NCI-H510A (cell line): ENCODE measurements at places on chromosomes 7 and 10.

GRCh38 chr10:69757553-69758309 lies 44.0 kb upstream of the COL13A1 start:
- peak; percentile 90 for DNase-seq

DNA sequence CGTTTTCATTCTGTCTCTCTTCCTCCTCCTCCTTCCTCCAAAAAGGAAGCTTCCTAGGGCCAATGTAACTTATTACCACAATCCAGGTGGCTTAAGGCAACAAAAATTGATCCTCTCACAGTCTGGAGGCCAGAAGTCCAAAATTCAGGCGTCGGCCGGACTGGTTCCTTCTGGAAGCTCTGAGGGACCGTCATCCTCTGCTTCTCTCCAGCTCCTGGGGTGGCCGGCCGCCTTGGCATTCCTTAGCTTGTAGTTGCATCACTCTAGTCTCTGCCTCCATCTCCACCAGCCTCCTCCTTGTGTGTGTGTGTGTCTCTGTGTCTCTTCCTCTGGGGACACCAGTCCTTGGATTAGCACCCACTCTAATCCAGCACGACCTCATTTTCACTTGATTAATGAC lies 89.0 kb upstream of the NPTX2 start:
- no peak for DNase-seq

DNA sequence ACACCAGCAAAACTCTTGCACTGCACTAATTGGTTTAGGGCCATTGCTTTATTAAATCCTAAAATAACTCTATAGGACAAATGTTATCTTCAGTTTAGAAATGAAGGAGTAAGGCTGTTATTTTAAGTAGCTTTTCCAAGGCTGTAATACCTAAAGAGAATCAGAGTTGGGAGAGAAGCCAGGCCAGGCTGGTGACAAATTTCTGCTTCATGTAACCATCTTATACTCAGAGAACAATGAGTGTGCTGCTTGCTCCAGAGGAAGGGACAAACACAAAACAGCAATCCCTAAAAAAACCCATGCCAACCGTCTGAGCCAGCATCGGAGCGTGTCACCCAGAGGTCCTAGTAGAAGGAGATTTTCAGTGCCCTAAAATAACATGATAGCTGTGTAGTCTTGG lies 49.7 kb upstream of the TARP start:
- DNase-seq = no peak

DNA sequence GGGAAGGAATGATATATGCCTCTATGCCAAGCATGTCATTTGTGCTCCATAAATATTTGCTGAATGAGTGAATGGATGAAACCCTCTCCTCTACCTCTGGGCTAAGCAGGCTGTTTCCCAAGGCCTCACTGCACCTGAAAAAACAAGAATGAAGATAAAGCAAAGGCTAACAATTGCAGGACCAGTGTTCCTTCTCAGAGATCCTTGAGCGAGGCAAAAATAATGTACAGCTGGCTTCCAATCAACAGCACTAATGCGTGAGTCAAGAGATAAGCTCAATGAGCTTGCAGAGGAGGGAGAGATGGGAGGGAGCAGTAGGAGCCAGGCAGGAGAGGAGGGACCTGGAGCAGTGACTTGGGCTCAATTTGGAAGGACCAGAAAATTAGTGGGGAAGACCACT lies 144.5 kb upstream of the NFE2L3 start:
- no peak for DNase-seq

GRCh38 chr10:91034494-91035159 lies 113.7 kb upstream of the ANKRD1 start:
- no peak for DNase-seq

- no peak for DNase-seq
Measured at GRCh38 chr10:71244431-71245419, 32.4 kb downstream of the UNC5B start.

GRCh38 chr7:135645296-135645904 lies 16.9 kb upstream of the STMP1 start:
- DNase-seq = no peak

- DNase-seq = no peak
Measured at GRCh38 chr10:86205306-86206239, 161.0 kb downstream of the GRID1 start.

DNA sequence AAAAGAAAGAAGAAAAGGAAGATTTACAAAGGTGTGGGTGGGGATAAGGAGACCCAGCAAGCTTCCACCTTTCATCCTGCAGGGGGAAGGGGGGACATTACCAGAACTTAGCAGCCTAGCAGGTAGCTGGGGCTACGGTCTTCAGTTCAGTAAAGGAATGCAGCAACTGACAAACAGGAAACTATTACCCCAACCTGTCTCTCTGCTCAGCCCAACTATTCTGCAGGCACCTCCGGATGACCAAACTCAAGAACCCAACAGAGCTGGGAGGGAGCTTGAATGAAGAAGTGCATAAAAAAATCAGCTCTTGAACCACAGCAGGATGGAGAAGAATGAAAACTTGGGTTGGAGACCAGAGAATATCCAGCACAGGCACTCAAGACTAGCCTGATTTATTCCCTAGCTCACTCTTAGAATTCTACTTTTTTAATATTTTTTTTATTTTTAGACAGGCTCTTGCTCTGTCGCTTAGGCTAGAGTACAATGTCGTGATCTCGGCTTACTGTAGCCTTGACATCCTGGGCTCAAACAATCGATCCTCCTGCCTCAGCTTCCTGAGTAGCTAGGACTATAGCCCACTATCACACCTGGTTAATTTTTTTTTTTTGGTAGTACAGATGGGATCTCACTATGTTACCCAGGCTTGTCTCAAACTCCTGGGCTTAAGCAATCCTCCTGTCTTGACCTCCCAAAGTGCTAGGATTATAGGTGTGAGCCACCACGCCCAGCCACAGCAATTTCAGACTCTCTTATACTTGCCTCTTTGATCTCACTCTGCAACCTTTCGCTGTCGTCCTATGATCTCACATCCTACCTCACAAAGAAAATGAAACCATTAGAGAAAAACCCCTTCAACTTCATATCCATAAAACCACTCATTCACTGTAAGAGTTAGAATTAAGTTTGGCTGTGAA lies 18.5 kb upstream of the C10orf67 start:
- DNase-seq = no peak

DNA sequence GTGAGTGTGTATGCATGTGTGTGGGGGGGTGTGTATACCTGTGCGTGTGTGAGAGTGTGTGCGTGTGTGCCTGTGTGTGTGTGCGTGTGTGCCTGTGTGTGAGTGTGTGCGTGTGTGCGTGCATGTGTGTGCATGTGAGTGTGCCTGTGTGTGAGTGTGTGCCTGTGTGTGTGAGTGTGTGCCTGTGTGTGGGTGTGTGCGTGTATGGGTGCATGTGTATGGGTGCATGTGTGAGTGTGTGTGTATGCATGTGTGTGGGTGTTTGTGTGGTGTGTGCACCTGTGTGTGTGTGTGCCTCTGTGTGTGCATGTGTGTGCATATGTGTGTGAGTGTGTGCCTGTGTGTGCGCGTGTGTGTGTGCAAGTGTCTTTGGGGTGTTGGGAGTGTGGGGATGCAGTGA lies 6.4 kb downstream of the ANTXRL start:
- no peak for DNase-seq

DNA sequence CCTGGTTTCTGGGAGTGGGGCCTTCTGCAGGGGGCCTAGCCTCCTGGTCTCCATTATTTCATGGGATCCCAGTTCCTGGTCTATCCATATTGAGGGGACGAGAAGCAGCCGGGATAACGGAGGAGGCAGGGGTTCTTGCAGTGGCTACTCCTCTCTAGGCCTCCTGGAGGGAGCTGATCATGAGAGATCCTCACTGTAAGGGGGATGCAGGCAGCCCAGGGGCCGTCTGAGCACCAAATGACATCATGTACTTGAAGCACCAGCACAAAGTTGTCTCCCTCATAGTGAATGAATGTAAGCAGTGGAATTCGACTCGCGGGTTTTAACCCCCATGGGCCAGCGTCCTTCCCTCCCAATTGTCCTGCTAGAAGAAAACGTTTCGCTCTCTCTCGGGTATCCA lies 964 bp upstream of the ADCY1 start:
- no peak for DNase-seq

GRCh38 chr10:31272841-31273240 lies 46.2 kb upstream of the ZEB1 start:
- DNase-seq = no peak

- peak; percentile 61 for DNase-seq
Measured at GRCh38 chr10:115355162-115355760, 262.1 kb downstream of the ATRNL1 start.

DNA sequence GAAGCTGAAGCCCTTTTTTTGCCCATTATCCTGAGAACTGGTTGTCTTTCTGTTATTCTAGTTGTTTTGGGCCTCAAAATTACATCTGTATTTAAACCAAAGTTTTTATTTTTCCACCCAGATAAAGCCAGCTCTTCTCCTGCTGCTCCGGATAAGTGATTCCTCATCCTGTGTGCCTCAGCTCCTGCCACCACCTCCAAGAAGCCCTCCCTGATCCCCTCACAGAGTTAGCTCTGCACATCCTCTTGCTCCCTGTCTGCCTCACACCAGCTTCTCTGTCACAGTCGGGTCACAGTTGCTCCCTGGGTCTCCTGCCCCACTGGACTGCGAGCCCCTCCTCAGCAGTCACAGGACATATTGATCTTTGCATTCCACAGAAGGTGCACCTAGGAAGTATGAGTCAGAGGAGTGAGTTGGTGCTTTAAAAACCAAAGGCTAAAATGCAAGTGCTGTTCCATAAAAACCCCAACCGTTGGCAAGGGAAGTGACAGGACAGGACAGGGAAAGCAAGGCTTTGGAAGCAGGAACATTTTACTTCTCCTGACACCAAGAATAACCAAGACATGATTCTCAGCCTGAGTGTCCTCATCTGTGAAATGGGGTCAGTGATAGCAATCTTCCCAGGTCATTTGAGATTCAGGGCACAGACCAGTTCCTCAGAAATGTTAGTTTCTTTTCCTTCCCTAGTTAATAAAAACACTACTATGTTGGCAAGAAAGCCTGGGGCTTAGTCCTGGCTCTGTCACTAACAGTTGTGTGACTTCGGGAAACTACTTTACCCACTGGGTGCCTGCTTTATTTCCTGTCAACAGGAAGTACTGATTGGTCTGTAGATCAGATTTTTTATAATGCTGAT lies 36.5 kb upstream of the EEPD1 start:
- DNase-seq = no peak

DNA sequence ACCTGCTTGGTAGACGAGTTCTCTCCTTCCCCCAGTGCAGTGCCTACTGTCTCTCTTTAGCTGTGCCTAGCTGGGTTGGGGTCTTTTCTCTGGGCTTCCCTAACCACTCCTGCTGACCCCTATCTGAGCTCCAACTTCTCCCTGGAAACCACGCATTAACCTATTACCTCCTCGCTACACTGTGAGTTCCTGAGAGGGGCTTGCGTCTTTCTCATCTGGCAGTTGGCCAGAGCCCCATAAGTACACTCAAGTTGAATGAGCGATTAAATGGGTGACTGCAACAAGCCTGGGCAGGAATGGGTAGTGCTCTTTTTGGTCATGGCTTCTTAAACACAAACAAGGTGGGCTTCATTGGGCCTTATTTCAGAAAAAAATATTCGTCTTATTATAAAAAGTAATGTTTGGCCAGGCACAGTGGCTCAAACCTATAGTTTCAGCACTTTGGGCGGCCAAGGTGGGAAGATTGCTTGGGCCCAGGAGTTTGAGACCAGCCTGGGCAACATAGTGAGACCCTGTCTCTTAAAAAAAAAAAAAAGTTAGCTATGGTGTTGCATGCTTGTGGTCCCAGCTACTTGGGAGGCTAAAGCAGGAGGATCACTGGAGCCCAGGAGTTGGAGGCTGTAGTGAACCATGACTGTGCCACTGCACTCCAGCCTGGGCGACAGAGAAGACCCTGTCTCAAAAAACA lies 41.4 kb downstream of the SYPL1 start:
- peak; percentile 39 for DNase-seq

GRCh38 chr10:119737823-119738222 lies 12.0 kb downstream of the INPP5F start:
- no peak for DNase-seq
